ENCODE measurements at places on chromosomes 1 and 21.

- no peak for DNase-seq
These were observed 20.4 kb downstream of the KRTAP10-1 start for GRCh38 chr21:44519346-44520325.

GRCh38 chr1:225928186-225929175, 4.4 kb upstream of the PYCR2 start:
- no peak for DNase-seq

- peak; percentile 78 for DNase-seq
These were observed 70.3 kb upstream of the RGL1 start for GRCh38 chr1:183734543-183735036.

DNA sequence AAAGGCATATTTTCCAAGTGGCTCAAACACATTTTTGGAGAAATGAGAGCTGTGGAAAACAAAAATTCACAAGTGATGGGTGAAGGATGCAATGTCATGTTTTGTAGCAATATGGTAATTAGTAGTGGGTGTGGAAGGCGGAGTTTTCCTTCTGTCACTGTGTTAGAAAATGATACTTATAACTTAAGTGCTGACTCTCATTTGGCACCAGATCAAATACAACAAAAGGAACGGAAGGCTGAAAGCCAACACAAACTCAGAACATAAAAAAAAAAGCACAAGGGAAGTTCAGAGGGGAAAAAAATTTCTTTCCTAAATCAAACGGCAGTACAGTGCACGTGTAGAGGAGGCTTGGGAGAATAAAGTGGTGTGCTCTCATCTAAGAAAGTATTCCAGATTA, at the start of gene TNFSF18:
TNFSF18 (minus strand) TSS at position 77 of the 400 bp plus-strand sequence; CDS start at position 32, 45 bp downstream.
- DNase-seq = peak; percentile 58

GRCh38 chr1:97351846-97352245, 569.0 kb downstream of the DPYD start:
- DNase-seq = peak; percentile 45

- peak; percentile 90 for DNase-seq
These were observed 53.2 kb upstream of the LYST start for GRCh38 chr1:235919833-235920441.

- no peak for DNase-seq
These were observed 64.0 kb downstream of the PRDM2 start for GRCh38 chr1:13763991-13764390.

DNA sequence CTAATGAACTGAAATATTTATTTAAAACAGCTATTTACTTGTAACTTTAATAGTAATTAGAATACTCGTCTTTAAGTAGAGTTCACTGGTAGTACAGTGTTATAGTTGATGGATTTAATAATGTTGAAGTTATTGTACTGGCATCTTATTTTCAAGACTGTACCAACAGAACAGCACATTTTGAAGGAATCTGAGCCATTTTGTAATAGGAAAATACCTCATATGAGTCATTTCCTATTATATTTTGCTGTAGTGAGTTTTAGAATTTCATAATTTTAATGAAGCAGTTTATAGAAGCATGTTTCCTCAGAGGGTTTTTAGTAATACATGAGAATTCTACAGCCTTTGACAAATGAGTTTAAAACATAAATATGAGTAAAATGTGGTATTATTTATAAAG, 258.3 kb downstream of the OLFM3 start:
- peak; percentile 60 for DNase-seq

GRCh38 chr1:3373175-3373574, 81.3 kb upstream of the ARHGEF16 start:
- no peak for DNase-seq

GRCh38 chr1:248810000-248810726, 15.6 kb downstream of the SH3BP5L start:
- DNase-seq = no peak

GRCh38 chr1:179146476-179146875, 64.6 kb downstream of the TOR3A start:
- DNase-seq = no peak

DNA sequence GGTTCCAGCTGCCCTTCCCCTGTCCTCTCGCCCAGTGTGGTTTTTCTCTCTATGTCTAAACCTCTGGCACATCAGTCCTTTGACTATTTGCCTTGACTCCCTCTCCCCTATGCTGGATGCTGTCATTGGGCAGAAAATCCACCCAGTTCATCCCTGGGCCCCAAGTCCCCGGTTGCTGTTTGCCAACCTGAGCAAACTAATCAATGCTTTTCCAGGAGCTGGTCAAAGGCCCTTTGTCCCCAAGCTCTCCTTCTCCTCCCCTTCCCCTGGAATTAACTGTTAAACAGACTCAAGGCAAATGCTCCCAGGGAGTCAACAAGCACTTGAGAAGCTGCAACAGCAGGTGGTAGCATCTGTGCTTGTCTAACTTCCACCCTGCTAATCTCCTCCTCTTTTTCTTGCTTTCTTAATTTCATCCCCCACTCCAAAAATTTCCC, 102.7 kb downstream of the LMX1A start:
- DNase-seq = no peak

DNA sequence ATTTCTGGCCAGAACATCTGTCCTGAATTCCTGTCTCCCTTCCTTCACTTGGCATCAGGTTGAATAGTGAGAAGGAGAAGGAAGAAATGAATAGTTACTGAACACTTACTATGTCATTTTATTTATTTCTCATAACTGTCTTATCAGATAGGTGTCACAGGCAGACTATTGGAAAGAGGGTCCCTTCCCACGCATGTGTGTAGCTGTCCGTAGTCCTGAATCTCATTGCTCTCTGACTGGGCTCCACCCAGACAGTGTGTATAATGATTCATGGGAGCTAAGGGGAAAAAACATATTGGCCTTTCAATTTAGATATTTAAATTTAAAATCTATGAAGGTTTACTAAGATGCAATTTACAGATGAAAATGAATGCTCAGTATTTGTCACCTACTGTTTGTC, 86.1 kb downstream of the OMA1 start:
- DNase-seq = no peak

DNA sequence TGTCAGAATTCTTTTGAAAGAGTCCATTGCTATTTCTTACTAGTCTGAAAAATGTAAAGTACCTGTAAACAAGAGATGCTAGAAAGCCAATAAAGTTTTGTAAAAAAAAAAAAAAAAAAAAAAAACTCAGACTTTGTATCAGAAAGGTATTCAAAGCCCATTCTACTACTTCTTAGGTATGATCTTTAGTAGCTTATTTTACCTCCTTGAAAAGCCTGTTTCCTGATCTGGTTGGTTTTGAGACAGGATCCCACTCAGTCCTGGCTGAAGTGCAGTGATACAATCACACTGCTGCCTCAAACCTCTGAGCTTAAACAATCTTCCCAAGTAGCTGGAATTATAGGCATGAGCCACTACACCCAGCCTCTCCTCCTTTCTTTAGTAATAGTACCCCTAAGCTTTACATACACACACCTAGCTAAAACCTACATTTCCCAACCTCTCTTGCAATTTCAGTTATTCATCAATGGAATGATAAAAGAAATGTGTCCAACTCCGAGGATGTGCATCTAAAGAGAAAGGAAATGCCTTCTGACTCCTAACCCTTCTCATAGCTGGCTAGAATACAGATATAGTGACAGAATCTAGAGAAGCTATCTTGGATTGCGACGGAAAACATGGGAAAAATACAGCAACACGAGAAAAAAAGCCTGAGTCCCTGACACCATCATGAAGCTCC, 30.6 kb downstream of the EPS15 start:
- DNase-seq = peak; percentile 28

GRCh38 chr21:18840239-18840638, 436.7 kb upstream of the TMPRSS15 start:
- DNase-seq = no peak

DNA sequence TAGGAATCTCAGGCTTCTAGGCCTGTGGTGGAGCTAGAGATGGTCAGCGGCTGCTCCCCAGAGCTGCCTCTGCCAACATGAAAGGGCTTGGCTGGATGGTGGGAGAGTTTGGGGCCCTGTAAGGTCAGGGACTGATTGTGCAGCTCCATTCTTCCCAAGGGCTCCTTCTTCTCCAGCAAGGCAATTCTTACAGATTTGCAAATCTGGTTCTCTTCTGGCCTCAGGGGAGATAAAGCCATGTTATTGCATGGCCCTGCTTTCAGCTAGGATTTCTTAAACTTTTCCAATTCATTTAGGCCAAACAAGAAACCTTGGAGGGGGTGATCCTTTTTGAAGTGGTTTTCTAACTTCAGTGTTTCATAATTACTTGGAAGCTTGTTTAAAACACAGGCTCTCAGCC, 213.4 kb downstream of the PRDM2 start:
- no peak for DNase-seq

DNA sequence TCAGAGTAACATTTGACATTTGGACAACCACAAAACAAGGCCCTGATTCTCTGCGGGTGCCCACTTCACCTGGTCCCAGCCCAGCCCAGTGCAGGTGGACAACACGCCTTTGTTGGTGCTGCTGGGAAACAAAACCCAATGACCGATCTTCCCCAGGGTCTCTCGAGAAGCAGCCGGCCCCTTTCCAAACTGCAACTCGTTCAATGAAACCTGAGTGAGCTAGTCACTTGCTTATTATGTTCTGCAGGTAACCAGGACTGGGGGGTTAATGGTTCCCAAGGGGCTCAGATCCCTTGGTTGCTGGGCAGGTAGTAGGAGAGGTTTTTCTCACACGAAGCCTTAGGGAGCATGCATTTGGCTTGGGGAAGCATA, 42.9 kb downstream of the ABCG1 start:
- no peak for DNase-seq

DNA sequence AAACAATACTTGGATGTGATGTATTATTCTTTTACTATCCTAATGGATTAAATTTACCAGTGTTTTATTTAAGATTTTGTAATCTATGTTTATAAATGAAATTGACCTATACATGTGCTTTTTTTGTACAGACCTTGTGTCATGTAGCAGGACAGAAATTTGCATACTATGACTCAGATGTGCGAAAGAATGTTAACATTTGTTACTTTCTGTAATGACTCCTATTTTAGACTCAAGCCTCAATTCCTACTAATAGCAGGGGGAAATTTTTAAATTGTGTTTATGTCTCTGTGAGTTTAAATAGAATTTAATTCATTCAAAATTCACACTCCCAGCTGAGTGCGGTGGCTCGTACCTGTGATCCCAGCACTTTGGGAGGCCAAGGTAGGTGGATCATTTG, 21.8 kb upstream of the RIMKLA start:
- no peak for DNase-seq

GRCh38 chr1:207670997-207671396, 26.1 kb downstream of the CR1L start:
- DNase-seq = no peak

DNA sequence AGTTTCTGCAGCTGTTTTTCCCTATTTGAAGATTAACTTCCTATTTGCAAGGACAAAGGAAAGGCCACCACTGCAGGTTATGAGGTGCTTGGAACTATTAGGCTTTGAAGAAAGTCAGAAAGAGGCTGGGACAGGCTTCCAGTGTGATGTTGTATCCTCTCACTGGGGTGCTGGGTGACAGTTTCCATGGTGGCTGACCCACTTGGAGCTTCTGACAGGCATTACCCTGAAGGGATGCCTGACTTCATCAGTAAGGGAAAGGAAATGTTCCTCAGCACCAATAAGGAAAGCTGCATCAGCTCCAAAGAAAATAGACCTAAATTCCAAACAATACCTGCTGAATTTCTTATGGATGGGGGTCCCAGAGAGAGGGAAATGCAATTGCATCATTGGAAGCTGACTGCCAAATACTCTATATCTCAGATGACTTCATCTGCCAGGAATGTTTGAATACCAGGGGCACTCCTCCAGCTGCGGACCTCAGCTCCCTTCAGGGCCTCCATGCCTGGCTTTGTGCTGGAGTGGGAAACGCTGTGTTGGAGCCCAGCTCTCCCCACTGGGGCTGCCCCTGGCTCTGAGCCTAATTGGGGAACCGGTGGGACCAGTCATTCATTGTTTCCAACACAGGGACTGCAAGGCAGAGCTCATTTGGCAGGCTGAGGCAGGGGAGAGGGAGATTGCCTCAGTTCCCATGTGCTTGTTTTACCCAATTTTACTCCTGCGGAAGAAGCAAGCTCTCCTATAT, 76.6 kb downstream of the RGL1 start:
- DNase-seq = peak; percentile 95

DNA sequence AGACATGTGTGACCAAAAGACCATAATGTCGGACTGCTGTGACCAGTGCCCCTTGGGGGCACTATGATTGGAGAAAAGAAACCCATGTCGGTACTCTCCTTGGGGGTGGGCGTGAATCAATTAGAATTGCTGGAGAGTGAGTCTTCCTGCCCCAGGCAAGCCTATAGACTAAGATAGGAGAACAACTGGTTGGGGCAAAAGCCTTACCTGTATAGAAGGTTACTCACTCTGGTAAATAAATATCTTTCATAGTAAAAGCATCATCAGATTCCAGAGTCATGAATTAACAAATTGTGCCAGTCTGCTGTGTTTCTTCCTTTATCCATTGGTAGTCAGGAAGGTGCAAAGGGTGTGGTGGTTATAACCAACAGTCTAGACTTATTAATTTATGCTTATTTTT, 2.9 kb upstream of the PTGFRN start:
- DNase-seq = no peak
